ENCODE measurements at places on chromosomes 12 and 14.
A peak's percentile ranks its signal among the peaks of the same experiment; 100 is the strongest.

DNA sequence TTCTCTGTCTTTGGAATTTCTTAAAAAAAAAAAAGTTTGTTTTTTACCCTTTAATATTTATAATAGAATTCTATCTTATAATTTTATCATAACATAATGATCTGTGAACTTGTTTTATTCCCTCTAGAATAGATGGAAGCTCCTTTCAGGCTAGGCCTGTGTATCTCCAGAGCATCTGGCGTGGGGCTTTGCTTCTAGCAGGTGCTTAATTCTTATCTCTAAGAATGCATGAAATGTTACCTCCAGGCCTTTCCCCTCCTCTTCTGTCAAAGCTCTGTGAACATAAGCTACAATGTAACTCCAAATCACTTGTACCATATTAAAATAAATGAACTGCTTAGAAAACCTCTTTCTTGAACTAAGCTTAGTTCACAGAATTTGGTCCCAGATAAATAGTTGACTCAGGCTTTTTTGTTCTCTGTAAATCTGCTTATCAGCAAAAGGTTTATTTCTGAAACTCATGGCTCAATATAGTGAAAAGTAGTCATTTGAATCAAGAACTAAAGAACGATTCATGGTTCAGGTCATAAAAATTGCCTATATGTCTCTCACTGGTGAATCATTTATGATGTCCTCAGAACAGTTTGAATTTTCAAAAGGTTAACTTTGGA lies 407.1 kb downstream of the TRHDE start:
- no peak for DNase-seq

DNA sequence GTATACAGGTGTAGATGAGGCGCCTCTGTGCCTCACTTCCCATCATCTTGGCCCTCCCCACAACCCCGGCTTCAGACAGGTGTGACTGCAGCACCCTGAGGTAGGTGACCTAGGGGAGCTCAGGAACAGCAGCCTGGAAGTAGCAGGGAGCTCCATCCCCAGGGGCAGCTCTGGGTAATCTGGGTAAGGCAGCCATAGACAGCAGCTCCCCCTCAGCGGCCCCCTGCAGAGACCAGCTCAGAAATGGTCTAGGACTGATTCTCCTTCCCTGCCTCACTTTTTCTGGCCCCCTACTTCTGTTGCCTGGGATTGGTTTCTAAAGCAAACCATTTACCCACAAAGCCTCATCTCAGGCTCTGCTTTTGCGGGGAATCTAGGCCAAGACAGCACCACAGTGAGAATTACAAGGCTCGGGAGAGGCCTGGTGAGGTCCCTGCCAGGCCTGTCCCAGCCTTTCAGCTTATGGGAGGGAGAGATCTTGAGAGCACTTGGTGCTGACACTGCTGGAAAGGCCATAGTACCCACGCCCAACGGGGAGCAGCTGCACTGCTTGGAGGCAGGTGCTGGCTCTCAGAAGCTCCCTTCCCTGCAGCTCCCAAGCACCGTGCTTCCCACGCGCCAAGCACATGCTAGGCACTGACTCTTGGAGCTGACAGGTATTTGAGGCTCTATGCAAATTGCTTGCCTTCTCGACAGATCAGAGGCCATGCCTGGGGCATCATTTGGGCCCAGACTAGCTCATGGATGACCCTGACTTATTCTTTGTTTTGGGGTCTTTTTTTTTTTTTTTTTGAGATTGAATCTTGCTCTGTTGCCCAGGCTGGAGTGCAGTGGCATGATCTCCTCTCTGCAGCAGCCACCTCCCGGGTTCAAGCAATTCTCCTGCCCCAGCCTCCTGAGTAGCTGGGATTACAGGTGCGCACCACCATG lies 45.1 kb upstream of the TRAF3 start:
- DNase-seq = no peak

- DNase-seq = no peak
Observed at GRCh38 chr12:95959107-95959506, 16.0 kb downstream of the AMDHD1 start.

GRCh38 chr14:99725774-99726537 lies 41.9 kb downstream of the CYP46A1 start:
- no peak for DNase-seq

- DNase-seq = no peak
Observed at GRCh38 chr14:28102001-28102400, 664.6 kb upstream of the FOXG1 start.

- peak; percentile 43 for DNase-seq
Observed at GRCh38 chr12:118055144-118055557, 5.8 kb downstream of the WSB2 start.

DNA sequence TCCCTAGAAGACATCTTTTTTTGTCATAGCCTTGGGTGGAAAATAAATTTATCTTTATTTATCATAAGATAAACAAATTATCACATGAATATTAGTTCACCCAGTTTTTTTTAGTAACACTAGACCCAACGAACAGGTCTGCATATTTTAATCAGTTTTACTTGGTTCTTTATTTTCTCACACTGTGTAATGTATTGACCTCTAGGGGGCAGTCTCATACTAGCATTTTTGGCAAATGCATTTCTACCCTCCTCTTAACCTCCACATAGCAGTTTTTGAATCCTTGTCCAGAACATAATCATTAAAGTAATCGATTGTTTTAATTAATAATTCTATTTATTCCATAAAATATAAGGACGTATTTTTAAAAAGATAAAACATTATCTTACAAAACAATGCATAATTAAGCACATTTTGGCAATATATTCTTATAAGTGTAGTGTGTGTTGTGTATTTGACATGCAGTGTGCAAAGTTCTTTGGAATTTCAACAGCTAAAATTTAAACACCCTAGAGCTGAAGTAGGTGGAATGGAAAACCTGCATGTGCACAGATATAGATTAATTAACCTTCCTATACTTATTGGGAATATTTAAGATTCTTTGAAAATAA lies 31.6 kb upstream of the PTPRQ start:
- DNase-seq = no peak

DNA sequence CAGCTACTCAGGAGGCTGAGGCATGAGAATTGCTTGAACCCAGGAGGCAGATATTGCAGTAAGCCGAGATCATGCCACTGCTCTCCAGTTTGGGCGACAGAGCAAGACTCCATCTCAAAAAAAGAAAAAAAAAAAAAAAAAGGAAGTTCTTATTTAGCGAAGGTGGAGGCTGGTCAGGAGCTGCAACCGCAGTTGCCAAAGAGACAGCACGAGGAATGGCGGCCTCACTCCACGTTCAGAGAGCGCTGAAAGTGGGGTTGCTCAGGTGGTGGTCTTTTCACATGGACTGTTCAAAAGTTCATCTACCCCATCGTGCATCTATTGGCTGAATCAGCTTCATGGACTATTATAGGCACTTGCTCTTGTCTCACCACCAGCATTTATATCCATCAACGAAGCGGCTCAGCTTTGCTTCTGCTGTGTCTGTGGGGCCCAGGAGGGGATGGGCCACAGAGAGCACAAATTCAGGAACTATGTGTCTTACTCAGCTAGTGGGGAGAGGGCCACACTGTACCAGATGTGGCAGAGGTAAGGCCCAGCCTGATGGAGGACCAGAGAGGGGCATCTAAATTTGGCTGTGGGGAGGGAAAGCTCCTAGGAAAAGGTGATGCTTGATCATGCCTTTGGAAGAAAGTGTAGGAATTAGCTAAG lies 27.3 kb downstream of the SLC25A47 start:
- no peak for DNase-seq

- DNase-seq = no peak
Observed at GRCh38 chr12:38875586-38876228, 29.7 kb downstream of the CPNE8 start.

- peak; percentile 33 for DNase-seq
Observed at GRCh38 chr12:51846911-51847642, 1.4 kb downstream of the FIGNL2 start.

DNA sequence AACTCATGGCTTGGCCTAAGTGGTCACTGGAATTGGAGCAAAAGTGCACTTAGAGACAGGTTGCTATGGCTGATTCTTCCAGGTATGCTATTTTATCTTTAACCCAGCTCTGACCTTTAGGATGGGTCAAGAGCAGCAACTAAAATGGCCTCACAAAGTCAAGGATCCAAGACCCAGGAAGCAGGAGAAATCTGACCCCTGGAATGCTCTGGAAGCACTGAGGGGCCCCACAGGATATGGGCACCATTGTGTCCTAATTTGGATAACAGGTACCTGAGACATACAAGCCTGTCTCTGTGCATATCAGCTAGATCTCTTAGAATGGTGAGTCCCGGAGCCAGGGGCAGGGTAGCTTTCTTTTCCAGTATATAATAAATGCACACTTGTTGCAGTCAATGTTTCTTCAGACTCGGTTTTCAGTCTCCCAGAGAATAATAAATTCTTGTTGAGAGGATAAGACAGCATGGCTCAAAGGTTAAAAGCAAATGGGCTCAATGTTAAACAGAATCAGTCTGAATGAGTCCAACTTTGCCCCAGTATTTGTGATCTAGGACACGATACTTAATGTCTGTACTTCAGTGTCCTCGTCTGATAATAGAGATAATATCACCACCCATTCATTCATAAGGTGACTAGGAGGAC lies 29.3 kb upstream of the TMCC3 start:
- DNase-seq = no peak

- no peak for DNase-seq
Observed at GRCh38 chr12:88977115-88977514, 375.2 kb downstream of the DUSP6 start.

DNA sequence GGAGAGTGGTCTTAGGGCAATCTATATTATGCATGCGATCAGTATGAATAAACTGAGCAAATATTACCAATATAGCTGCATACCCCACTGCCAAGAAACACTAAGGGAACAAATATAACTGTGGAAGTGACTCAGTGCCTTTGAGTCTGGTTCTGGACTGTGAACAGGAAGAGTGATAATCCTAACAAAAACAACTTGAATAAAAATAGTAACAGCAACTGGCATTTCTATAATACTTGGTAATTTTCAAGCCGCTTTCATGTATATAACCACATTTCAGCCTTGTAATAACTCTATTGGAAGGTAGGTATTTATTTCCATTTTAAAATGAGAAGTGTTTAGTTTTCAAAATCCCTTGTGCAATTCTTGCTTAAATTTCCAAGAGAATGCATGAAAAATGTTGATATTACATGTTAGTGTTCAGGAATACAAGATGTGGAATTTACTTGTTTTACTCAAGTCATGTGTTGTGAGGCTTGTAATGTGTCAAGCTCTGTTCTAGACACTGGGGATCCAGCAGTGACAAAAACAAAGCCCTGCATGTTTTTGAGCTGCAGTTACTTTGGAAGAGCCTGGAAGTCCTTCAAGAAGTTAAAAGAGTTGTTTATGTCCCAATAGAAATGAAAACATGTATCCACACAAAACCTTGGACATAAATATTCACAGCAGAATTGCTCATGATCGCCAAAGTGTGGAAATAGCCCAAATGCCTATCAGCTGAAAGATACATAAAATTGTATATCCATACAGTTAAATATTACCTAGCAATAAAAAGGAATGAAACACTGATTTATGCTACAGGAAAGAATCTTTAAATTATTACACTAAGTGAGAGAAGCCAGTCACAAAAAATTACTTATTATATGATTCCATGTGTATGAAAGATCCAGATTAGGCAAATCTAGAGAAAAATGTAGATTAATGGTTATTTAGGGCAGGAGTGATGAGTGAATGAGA lies 338.1 kb upstream of the TMEM132C start:
- DNase-seq = no peak

GRCh38 chr14:72880820-72881219 lies 13.1 kb downstream of the DPF3 start:
- DNase-seq = no peak

- DNase-seq = no peak
Observed at GRCh38 chr12:6292606-6293005, 17.9 kb upstream of the PLEKHG6 start.

DNA sequence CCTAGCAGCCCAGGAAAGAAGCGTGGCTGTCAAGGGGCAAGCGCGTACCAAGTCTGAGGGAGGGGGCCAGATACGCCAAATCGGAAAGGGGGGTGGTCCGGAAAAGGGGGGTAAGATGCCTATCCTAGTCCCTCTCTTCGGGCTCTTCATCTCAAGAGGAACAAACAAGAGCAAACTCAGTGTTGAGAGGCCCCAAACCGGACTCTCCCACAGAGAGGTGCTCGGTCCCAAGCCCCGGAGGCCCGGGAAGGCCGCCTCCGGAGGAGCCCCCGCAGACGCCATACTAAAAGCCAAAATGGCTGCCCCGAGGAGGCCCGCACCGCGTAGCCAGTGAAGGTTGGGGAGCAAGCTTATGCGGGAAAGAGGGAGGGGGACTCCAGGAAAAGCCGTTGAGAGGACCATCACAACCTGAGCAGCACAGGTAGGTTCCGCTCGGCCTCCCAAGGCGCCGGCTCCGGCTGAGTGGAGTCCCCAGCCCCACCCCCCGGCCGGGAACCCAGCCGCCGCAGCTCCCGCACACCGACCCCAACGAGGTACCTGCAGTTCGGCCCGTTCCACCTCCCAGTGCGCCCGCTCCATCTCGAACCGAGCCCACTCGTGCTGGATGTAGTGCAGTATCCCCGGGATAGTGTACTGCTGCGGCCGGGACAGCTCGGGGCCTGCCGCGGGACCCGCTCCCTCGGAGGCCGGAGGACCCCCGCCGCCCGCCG lies at the start of gene AP4S1:
TSS of gene AP4S1 (plus strand) at position 283 of the 710 bp plus-strand sequence. CDS start 40,548 bp downstream, outside the sequence.
- no peak for DNase-seq

GRCh38 chr12:99140017-99140720 lies 495.1 kb downstream of the APAF1 start:
- no peak for DNase-seq

GRCh38 chr12:22276867-22277266 lies 57.6 kb downstream of the ST8SIA1 start:
- no peak for DNase-seq

Data from stimulated activated CD4-positive, alpha-beta T cell treated with anti-CD3 and anti-CD28 coated beads, Interleukin-1b, Interleukin-23, amount 100 ng/mL, for 1 hour (primary cell).